ENCODE measurements at places on chromosomes 7 and 10.

DNA sequence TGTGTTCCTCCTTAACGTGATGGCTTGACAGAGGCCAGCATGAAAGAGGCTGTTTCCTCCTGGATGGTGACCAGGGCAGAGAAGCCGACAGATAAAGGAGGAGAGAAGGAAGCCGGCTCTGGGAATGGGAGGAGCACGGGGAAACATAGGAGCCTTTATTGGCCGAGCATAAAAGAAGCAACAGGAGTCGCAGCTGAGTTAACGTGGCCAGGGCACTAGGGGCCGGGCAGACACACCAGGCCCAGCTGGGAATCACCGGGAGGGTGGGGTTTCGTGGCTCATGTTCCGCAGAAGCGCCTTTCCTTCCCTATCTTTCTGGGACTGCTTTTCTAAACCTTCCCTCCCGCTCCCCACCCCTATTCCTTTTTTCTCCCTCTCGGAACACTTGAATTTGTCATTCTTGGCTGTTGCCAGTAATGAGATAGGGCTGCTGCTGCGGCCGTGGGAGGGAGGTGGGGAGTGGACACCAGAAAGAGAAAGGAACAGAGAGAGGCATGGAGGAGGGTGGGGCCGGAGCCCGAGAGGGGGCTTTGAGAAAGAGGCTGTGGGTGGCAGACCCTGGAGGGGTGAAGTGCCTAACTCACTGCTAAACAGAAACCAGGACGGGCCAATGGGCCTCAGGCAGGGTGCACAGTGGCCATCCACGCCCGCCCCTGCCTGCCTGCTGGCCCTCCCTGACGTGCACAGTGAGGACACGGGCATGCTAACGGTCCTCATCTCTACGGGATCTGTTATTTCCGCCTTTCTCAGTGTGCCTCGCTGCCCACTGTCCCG is 65.2 kb downstream of the COL13A1 start:
- DNase-seq = no peak

DNA sequence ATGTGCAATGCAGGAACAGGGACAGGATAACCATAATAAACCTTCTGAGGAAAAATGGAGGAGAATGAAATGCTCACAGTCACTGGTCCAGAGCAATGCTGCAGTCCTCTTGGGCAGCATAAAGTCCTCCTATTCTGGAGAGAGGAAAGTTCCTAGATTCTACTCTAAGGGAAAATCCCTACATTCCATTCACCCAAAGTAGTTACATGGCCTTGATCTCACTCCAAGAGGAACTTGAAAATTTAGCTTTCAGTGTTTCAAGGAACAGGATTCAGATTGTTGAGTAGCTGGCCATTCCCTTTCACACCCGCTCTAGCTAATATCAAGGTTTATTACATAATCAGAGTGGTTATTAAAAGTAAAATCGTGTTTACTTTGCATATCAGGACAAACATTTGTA is 168.3 kb downstream of the CHRM2 start:
- no peak for DNase-seq

DNA sequence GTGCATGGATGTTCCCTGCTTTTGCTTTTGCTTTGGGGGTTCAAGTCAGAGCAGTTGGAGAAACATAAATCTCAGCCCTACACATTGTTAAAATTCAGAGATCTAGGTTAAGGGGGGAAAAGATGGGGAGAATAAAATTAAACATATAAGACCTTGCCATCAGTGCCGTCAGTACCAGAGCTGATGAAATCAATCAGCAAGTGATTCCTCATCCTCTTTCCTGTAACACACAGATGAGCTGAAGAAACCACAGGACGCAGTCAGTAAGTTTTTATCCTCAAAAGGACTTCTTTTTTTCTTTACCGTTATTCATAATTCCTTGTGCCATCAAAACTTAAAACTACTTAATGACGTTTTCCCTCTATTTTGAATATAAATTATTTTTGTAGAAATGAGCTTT is 5.9 kb downstream of the HECW1 start:
- no peak for DNase-seq

DNA sequence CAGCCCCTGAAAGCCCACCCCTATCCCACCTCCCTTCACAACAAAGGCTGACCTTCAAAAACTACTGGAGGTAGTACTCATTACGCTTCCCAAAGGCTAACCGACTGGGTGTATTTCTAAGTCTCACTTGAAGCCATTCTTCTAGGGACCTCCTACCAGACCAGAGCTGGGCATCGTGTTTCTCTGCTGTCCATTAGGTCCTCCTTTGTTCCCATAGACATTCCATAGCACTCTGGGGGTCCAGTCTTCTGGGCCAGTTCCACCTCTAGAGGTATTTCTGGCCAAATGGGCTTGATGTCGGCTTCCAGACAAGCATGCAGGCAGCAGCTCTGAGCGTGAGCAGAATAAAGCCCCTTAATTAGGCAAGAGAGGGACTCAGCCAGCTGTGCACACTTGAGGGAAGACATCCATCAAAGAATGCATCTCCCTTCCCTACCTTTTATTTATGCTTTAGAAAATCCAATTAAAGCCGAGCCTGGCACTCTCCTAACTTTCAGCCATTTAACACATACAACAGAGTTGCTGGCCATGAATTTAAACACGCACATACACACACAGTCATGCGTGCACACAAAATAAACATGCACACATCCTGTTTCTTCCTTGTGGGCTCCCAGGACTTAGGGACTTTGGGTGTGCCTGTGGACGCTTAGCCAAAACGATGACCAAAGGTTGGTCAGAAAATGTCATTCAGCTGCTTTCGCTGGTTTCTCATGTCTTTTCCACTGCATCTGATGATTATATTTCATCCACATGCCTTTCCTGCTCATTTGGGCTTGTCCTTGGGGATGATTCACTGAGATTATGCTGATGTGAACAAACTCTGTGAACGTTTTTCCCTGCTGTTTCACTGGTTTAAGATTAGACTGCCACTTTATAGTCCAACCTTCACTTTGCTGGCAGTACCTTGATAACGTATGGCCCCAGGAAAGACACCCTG is 362.0 kb upstream of the NFE2L3 start:
- DNase-seq = no peak

DNA sequence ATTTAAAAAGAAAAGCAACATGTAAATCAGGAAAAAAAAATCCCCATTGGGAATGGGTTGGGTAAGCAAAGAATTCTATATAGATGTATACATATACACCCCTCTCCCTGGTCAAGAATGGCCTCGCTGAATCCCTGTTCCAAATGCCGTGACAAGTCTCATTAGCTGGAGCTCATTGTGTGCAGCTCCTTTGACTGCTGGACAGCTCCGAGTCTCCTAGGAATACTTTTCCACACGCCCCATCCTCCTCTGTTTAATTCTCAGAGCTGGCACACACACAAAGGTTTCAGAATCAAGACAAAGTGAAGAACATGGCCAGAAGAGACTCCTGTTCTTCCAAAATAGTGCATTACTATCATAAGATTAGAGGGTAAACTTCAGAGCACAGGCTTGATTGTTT is 130.9 kb upstream of the MKLN1 start:
- no peak for DNase-seq

DNA sequence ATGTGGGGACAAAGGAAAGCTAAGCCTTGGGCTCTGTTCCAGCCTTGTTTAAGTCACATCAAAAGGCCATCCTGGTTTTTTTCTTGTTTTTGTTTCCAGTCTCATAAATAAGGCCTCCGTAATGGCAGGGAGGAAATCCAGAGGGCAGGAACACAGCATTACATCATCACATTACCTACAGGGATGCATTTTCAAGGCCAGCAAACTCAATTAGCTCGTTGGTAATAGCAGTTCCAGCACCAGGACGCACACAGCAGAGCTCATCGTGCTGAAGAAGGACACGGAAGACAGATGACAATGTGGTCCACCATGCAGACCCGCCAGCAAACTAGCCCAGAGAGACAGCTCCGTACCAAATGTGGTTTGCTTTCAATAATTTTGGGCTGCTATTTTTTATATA is 1209.2 kb downstream of the TYW1 start:
- DNase-seq = no peak

- DNase-seq = no peak
These were observed 7.2 kb upstream of the CACNB2 start for GRCh38 chr10:18133046-18133445.

- DNase-seq = no peak
These were observed 756.0 kb downstream of the KCNMA1 start for GRCh38 chr10:76881477-76882220.

- no peak for DNase-seq
These were observed 15.5 kb downstream of the SLC13A1 start for GRCh38 chr7:123184271-123184670.

DNA sequence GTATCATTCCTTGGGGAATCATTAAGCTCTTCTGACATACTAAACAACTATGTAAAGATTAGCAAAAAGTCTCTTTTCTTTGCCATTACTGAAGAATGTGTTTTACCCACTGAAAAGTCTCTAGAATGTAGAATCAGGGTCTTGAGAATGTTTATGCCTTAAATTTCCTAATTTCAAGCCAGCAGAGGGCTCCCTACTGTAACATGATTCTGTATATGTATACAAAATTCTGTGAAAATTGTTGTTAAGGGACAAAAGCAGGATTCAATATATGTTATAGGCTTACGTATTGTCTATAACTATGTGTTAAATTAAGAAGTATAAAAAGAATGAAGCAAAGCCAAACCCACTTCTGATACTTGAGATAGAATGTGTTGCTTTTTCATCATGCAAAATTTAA is 296.9 kb upstream of the DGKB start:
- no peak for DNase-seq

- no peak for DNase-seq
These were observed 28.5 kb downstream of the CPED1 start for GRCh38 chr7:121016966-121017365.

GRCh38 chr7:149071182-149071635 is 19.3 kb downstream of the ZNF786 start:
- no peak for DNase-seq

DNA sequence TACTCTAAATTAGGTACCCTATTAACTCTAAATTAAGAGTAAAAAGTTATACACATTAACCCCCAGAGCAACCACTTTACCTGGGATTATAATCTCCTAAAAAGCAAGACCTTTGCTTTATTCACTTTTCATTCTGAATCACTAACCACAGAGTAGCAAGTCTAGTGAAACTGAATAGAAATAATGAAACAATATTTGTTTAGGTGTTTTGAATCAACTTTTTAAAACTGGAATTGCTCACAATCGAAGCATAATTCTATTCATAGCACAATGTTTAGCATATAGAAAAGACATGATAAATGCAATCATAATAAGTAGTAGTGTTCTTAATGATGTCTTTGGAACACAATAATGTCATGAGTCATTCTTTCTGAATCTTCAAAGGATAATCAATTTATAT is 37.0 kb upstream of the CASD1 start:
- no peak for DNase-seq

DNA sequence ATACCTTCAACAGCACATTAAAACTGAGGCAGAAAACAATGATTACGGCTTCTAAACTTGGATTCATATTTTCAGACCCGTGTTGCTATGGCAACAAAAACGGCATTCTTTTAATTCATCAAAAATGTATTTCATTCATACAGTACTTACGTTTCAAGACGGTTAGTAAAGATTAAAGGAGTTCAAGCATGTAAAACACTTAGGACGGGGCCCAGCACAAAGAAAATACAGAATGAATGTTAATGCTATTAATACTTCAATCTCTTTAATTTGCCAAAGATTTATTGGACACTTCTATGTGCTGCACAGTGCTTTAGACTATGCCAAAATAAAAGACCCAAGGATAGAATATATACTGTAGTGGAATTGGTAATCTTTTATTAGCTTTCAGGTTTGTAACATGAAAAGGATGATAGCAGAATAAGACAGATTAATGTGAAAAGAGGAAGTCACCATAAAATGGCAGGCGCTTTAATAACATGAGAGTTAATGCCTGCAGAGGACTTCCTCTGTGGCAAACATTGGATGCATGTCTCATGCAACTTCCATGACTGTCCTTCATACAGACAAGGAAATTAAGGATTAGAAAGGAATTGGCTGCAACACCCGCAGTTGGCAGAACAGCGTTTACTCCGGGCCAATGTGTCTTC is 201.6 kb upstream of the KLF6 start:
- no peak for DNase-seq

GRCh38 chr7:150378115-150378852 is 846 bp upstream of the ZNF775 start:
- peak; percentile 69 for DNase-seq

DNA sequence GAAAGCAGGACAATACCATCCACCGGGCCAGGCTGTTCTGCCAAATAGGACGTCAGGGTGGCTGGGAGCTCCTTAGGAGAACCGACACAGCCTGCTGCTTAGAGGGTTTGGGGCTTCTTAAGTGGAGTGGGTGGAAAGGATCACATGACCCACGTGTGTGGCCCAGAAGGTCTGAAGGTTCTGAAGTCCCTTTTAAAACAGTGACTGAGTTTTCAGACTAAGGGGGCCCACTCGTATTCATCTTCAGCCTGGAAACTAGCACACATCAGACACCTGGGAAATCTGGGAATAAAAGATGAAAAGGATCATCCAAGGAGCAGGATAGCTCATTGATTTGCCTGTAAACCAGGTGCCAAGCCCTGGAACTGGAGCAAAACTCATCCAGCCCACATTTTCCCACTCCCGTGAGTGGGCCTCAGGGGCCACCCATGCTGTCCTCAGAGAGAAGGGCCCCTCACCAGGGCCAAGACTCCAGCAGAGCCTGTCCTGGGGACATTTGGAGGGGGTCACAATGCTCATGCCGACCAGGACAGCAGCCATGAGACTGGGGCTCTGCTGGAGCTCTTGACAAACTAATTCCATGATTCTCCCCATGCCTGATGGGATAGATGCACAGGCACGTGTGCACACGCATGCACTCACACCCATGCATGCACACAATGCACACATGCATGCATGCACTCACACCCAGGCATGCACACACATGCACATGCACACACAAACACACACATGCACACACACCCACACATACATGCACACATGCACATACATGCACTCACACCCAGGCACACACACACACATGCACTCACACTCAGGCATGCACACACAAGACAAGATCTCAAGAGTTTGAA is 168.8 kb upstream of the PPP2R2D start:
- no peak for DNase-seq

GRCh38 chr10:98363220-98363619 is 51.8 kb downstream of the PYROXD2 start:
- no peak for DNase-seq

- DNase-seq = no peak
These were observed 1356.8 kb downstream of the XPNPEP1 start for GRCh38 chr10:108566316-108567107.

DNA sequence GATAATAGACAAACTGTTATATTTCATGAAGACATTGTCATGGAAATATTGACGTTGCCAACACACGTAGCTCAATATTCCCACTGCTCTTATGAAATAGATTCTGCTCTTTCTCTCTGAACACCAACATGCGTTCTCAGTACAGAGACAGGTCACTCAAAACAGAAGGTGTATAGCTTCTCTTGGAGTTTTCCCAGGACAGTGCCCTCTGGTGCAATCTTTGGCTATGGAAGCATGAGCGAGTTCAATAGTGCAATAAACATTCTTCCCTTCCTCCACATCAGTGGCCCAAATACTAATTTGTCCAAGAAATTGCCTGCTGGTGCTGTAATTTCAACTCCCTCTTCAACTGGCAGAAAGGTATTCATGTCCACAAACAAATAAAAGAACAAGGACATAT is 145.3 kb downstream of the MAGI2 start:
- DNase-seq = no peak
